ENCODE measurements at places on chromosomes 5 and 9.

DNA sequence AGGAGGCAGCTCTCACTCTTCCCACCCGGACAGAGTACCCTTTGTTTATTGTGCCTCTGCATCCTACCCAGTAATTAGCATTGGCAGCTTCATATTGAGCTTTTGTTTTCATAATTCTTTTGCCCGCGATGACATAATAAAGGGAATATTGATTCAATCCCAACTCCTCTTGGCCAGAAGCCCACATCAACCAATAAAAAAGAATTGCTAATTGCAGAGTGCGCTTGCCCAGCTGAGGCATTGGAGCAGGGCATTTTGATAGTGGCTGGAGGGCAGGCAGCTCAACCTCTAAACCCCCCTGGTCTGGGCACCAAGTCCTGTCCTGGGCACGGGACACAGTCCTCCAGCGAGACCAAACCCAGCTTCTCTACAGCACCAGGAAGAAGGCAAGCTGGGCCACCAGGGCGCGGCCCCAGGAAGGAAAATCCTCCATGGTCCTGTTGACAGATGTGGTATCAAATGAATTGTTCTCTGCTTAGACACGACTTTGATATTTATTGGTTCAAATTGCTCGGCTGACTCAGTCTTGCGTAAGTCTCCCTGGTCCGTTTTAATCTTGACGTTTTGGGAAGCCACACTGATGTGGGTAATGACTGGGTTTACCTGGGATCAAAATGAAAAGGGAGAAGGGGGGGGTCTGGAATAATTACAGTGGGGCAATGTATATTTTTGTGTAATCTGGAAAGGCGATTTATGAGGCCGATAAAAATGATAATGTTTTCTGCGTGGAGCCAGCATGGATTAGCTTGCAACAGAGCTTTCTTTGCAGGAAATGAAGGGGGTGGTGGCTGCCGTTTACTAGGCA is 220.7 kb upstream of the MSX2 start:
- peak; percentile 56 for DNase-seq

DNA sequence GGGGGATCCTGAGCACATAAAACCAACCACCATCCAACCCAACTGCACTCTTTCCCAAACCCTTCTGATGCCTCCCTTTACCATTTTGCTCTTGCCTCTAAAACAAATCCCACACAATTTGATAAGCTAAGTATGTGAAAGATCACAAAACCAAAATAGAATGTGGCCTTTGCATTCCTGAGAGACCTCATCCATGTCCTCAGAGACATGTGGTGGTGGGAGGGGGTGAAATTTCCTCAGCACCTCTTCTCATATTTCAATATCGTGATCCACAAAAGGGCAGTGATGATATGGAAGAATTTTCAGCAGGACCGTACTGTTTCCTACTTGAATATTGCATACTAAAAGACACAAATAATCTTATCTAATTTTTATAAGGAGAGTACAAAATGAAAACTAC is 423.3 kb downstream of the TLE1 start:
- DNase-seq = peak; percentile 25

DNA sequence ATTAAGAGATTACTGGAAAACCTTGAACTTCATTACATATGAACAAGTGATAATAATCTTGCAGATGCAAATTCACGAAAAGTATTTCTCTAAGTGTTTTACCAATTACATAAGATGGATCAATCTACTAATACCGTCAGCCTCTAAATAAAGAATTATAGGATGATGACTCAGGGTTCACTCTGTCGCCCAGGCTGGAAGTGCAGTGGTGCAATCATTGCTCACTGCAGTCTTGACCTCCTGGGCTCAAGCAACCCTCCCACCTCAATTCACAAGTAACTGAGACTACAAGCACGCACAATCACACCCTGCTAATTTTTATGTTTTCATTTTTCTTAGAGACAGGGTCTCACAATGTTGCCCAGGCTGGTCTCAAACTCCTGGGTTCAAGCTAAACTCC is 56.1 kb downstream of the CHD1 start:
- no peak for DNase-seq

- no peak for DNase-seq
Measured at GRCh38 chr9:12843735-12844134, 68.9 kb downstream of the LURAP1L start.

DNA sequence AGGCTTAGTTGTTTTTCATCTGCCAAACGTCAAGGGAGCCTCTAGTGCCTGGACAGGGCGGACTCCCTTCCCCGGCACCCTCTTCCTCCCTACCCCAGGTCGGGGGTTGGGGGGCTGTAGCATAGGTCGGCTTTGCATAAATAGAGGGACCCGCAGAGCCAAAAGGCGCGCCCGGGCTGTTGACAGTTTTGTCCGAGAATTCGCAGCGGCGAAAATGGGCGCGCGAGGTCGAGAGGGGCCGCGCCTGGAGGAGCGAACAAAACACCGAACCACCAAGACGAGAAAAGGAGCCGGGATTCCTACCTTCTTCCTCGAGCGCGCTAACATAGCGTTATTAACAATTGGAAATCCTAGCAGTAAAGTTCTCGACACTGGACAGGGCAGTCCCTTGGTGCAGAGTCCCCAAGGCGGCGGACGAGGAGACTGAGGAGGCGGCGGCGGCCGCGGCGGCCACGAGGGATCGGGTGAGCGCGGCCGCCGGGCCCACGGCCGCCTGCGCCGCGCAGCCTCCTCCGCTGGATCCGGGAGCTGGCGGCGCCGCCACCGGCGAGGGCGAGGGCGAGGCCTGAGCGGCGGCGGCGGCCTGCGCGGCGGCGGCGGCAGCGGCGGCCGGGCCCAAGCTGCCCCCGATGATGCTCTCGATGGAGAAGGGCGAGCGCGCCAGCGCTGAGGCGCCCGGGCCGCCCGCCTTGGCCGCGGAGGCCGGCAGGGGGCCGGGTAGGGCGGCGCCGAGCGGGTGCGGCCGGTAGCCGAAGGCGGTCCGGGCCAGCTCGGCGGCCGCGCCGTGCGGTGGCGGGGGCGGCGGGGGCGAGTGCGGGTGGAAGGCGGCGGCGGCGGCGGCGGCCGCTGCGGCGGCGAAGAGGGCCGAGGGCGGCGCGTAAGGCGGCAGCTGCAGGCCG is 1.7 kb downstream of the FOXD1 start:
- DNase-seq = peak; percentile 26

- peak; percentile 62 for DNase-seq
Measured at GRCh38 chr5:151470439-151470838, 23.0 kb downstream of the SLC36A1 start.

DNA sequence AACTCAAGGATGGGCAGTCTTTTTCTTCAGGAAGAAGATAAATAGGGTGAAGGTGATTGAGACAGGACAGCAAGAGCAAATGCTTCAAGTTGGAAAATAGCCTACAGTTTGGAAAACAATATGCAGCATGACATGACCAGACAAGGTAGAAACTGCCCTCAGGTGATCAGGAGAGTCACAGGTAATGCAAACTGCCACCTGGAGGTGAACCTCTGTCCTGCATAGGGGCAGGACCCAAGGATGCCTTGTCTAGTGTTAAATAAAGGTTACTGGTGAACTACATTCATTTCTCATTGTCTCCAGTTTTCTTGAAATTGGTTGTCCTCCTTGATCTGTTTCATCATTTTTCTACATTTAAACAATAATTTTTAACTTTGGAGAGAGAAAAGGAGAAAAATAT is 232.1 kb downstream of the SEMA5A start:
- no peak for DNase-seq

GRCh38 chr5:120415985-120416384 is 48.1 kb upstream of the PRR16 start:
- DNase-seq = no peak
